ENCODE measurements at places on chromosomes 5 and 9. TPM values are rescaled to one million over a fixed set of nuclear protein-coding genes. Genes with fewer than 3 reads are reported as not detected.

The FBN2 gene
- 18.5 TPM for total RNA-seq

The MAP1B gene
- 195 TPM for total RNA-seq

The PCDHB11 gene
- 0.34 TPM for total RNA-seq

- no peak for DNase-seq
- no peaks in the 10 kb centered on the region for H3K27me3 ChIP-seq
- H3K36me3 ChIP-seq: peaks cover 4% of the 10 kb centered on the region
- 0 out of 2 replicates have a peak overlapping the region, but pooled peaks have one; percentile 0 for H3K27ac ChIP-seq
- no peak overlapping the region for H3K4me3 ChIP-seq
- peaks cover 38% of the 10 kb centered on the region for H3K4me1 ChIP-seq
Measured at GRCh38 chr9:93097511-93098201, 1.6 kb downstream of the CARD19 start.

DNA sequence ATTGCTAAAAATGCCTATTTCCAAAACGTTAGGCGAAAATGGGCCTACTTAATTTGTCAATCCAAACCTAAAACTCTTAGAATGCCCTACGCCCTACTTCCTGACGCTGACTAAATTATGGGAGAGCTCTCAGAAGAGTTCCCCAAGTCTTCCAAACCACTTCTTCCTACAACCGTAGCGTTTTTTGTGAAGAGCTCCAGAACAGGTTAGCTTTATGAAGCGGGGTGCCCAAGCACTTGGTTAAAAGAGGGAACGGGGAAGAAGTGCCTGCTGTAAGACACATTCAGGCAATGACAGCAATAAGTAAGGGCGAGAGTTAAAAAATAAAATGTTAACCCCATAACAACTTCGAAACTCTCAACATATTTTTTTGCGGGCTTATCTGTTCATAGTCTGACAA is 2.8 kb downstream of the ELAVL2 start:
- no peaks in the 10 kb centered on the region for H3K36me3 ChIP-seq
- no peaks in the 10 kb centered on the region for H3K27me3 ChIP-seq
- no peak for DNase-seq

DNA sequence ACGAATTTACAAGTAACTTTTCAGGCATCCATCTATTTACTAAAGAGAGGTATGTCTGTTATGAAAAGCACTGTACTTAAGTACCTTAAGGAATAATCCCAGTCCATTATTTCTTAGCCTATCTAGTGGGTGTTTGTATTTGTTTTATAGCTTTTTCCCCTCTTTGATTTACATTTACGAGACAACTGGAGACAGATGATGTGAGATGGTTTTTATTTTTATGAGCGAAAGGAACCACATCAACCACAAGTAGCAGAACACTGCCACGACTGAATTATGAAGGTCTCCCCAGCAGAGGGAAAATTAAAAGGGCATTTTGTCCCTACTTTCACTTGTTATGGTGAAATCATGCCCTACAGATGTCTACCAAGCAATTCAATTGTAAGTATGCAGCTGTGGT is 357.8 kb downstream of the NFIB start:
- H3K4me1 ChIP-seq: no peaks in the 10 kb centered on the region
- H3K27ac ChIP-seq: no peak overlapping the region
- H3K4me3 ChIP-seq: no peak overlapping the region
- no peaks in the 10 kb centered on the region for H3K36me3 ChIP-seq

GRCh38 chr9:6843742-6844141 is 86.0 kb downstream of the KDM4C start:
- no peak overlapping the region for H3K4me3 ChIP-seq
- H3K27me3 ChIP-seq: no peaks in the 10 kb centered on the region
- H3K27ac ChIP-seq: no peak overlapping the region
- DNase-seq: no peak
- H3K4me1 ChIP-seq: no peaks in the 10 kb centered on the region

- no peak for DNase-seq
- H3K27me3 ChIP-seq: no peaks in the 10 kb centered on the region
- no peaks in the 10 kb centered on the region for H3K4me1 ChIP-seq
- H3K27ac ChIP-seq: no peak overlapping the region
Measured at GRCh38 chr5:163846512-163846911, 341.1 kb downstream of the MAT2B start.

DNA sequence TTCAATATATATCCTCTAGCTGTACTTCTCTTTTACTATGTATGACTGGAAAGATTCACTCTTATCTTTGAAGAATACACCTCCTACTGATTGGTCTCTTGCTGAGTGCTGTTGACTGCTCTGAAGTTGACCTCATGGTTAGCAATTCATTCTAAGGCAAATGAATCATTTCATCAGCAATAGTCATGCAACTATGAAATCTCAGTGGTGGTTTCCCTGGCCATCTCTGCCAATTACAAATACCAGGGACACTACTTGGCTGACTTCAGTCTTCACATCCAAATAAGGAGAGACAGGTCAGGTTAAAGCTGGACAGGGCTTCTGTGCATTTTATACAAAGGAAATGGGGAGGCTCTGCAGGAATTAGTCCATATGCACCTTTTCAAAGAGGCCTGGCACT is 333.5 kb upstream of the ACTBL2 start:
- H3K4me3 ChIP-seq: no peak overlapping the region
- peak; percentile 74 for DNase-seq
- H3K27me3 ChIP-seq: no peaks in the 10 kb centered on the region
- peaks cover 18% of the 10 kb centered on the region for H3K4me1 ChIP-seq

GRCh38 chr5:123425431-123425830 is 2.2 kb upstream of the CEP120 start:
- H3K36me3 ChIP-seq: no peaks in the 10 kb centered on the region
- H3K27me3 ChIP-seq: no peaks in the 10 kb centered on the region
- no peak for DNase-seq
- no peak overlapping the region for H3K4me3 ChIP-seq
- H3K4me1 ChIP-seq: peaks cover 6% of the 10 kb centered on the region

GRCh38 chr9:134399435-134400056 is 73.3 kb downstream of the RXRA start:
- DNase-seq: no peak
- no peak overlapping the region for H3K4me3 ChIP-seq
- H3K27me3 ChIP-seq: no peaks in the 10 kb centered on the region
- H3K36me3 ChIP-seq: peaks cover 12% of the 10 kb centered on the region
- no peak overlapping the region for H3K27ac ChIP-seq

DNA sequence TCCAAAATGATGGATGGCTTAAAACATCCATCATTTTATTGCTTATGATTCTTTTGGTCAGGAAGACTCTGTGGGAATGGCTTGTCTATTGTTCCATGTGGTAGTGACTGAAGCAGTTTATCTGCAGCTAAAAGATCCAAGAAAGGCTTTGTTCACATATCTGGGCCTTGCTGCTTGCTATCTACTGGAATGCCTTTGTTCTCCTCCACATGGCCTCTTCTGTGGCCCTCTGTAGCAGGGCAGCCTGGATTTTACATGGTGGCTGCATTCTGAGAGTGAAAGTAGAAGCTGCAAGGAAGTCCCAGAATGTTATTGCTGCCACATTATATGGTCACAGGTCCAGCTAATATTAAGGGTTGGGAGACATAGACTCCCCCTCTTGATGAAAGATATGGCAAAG is 35.1 kb downstream of the DMXL1 start:
- no peak for DNase-seq
- H3K27ac ChIP-seq: no peak overlapping the region

DNA sequence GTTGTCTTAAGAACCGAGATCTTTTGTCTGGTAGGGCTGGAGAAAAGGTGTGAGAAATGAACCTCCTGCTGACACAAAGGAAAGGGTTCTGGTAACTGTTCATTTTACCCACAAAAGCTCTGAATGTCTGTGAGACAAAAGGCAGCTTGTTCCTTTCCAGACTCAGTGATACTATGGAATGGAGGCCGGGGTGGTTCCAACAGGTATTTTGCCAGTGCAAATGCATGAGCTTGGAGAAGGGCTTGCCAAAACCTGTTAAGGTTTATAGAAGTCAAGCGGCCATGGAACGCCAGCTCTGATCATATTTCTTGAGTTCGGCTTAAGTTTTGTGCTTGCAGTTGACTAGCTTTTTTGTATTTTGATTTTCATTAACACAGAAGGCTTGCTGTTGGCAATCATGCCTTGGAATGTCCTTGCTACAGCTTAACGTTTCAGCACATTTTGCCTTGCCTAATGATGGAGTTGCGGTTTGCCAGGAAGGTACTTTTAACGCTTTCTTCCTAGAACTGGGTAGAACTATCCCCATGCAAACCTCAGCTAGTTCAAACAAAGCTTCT is 328.6 kb downstream of the PIK3R1 start:
- no peaks in the 10 kb centered on the region for H3K36me3 ChIP-seq
- H3K4me3 ChIP-seq: no peak overlapping the region
- no peaks in the 10 kb centered on the region for H3K4me1 ChIP-seq
- no peak for DNase-seq

GRCh38 chr5:162209005-162209605 is 141.5 kb downstream of the GABRG2 start:
- H3K4me3 ChIP-seq: no peak overlapping the region
- no peak for DNase-seq
- no peaks in the 10 kb centered on the region for H3K4me1 ChIP-seq
- no peaks in the 10 kb centered on the region for H3K27me3 ChIP-seq

DNA sequence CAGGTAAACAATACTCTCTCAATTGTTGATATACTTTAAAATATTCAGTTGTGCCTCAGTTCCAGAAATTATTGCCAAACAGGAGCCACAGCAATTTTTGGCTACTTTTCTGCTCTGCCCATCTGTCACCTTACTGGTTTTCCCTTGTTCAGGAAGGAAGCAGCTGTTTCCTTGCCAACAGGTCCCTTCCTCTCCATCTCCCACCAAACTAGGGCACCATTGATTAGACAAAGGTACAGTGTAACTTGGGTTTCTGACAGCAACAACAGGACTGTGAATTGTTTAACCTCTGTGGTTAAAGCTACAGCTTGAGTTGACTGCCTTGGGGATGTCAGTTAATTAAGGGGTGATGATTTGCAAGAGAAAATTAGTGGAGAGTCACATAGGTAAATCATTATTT is 76.9 kb downstream of the PIP5K1B start:
- peaks cover 6% of the 10 kb centered on the region for H3K4me1 ChIP-seq
- H3K4me3 ChIP-seq: no peak overlapping the region
- no peaks in the 10 kb centered on the region for H3K36me3 ChIP-seq
- no peak overlapping the region for H3K27ac ChIP-seq
- no peaks in the 10 kb centered on the region for H3K27me3 ChIP-seq

DNA sequence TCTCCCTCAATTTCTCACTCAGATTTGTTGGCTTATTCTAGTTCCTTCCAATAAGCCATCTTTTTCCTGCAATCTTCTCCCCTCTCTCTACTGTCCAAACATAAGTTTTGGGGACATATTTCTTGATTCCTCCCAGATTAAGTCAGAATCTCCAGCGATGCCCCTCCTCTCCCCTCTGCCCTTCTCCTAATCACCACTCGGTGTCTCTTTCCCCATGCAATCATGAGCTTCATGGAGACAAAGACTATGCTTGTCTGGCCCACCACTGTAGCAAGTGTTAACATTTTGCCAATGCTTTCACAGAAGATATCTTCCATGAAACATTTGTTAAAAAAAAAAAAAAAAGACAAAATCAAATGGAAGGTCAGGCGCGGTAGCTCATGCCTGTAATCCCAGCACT is 42.4 kb downstream of the PDE6A start:
- no peak for DNase-seq
- H3K4me3 ChIP-seq: no peak overlapping the region

DNA sequence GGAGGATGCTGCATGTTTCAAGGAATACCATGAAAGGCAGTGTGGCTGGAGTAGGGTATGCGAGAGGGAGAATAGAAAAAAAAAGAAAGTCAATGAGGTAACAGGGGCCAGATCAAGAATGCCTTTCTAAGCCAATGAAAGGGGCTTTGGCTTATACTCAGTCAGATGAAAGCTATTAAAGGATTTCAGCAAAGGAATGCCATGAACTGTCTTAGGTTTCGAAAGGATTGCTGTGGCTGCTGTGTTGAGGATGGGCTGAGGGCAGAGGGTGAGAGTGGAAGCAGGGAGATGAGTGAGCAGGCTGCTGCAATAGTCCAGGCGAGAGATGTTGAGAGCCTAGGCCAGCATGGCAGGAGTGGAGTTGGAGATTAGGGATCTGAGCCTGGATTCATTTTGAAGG is 135.4 kb upstream of the CKMT2 start:
- no peak for DNase-seq
- no peaks in the 10 kb centered on the region for H3K27me3 ChIP-seq
- H3K36me3 ChIP-seq: no peaks in the 10 kb centered on the region
- H3K27ac ChIP-seq: no peak overlapping the region
